ENCODE measurements at places on chromosomes 4 and X.

DNA sequence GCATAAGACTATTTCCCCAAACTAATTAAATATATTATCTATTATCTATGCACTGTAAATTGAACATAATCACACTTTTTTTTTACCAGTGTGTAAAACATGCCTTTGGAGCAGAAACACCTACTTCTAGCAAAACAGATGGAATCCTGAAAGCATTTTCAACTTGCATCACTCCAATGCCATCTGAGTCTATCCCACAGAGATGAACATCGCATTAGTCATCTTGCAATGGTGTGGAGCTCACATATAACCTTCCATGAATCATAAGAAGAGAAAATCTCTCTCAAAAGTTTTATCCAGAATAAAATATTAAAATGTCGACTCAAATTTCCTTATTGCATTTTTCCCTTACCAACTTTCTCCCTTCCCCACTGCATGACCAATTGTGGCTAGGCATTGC, 406.7 kb upstream of the ACTRT1 start:
- no peak for DNase-seq

DNA sequence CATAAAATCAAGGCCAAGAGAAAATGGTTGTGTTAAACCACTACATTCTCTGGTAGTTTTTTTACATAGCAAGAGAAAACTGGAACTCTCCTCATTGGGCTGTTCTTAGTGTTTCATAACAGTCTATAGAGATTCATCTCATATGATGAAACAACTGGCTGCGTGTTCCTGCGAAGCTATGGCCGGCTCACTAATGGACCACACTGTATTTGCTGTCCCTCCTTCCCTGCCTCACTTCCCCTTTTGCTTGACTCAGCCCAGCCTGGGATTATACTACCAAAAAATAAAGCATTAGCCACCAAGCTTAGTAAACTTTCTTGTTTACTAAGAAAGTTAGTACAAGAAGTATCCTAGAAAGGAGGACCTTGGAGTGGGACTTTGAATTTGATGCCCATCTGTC, 31.6 kb upstream of the LSM6 start:
- DNase-seq, result no peak

GRCh38 chr4:186554914-186555827, at the start of gene MTNR1A:
TSS of gene MTNR1A (minus strand) at chr4:186555567. CDS start at chr4:186555365, 202 bp downstream.
- no peak for DNase-seq

DNA sequence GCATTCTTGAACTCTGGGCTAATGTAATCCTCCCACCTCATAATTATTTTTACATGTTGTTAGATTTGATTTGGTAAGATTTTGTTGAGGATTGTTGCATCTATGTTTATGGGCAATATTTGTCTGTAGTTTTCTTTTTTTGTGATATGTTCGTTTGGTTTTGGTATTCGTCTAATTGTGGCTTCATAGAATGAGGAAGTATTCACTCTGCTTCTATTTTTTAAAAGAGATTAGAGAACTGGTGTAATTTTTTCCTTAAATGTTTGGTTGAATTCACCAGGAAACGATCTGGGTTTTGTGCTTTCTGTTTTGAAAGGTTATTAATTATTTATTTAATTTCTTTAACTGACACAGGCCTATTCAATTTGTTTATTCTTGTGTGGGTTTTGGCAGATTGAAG, 161.2 kb upstream of the NUDT6 start:
- DNase-seq, result no peak

DNA sequence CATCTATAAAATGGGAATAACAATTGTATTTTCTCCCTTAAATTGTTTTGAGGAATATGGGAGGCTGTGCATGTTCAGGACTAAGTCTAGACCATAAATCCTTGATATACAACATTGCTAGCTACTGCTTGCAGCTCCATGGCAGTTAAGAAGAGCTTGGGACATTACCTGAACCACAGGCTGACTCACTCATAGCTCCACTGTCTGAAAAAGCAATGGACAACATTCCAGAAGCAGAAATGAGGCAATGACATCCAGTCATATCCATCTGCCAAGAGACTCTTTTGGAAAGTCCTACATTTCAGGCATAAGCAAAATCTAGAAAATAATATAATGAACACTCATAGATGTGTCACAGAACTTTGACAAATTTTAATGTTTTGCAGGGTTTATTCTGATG, 167.3 kb upstream of the LEF1 start:
- no peak for DNase-seq

DNA sequence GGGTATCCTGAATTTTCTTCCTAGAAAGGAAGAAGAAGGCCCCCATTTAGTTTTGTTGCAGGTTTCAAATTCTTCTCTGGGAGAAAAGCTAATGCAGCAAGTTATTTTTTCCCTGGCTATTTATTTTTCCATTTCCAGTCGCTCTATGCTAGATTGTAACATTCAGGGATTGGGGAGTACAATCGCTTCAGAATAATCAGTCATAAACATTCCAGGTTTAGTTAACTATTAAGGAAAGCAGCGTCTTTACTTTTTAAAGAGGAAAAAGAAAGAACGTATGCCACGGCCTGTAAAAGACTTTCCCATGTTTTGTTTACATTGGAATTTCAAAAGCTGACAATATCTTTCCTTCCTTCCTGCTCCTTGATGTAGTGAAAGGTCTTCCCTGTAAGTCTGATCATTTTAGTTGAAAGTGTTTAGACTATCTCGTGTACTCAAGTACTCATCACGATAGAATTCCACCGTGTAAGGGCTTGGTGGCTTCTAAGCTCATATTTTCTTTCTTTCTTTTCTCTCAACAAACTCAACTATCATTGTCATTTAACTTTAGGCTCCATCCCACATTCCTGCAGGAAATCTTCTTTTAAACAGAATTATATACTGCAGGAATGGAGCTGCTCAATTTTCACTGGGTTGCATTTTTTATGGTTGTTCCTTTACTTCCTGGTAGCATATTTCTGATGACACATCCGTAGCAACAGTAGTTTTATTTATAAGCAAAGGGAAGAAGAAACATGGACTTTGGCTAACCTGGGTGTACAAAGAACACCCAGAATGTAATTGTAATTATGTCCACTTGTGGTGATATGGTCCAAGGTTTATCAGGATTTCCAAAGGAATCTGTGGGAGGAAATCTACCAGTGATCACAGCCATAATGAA, 213.1 kb upstream of the FAT1 start:
- DNase-seq, result no peak

- DNase-seq, result no peak
Measured at GRCh38 chr4:179663641-179664429, 2221.6 kb upstream of the AGA start.

DNA sequence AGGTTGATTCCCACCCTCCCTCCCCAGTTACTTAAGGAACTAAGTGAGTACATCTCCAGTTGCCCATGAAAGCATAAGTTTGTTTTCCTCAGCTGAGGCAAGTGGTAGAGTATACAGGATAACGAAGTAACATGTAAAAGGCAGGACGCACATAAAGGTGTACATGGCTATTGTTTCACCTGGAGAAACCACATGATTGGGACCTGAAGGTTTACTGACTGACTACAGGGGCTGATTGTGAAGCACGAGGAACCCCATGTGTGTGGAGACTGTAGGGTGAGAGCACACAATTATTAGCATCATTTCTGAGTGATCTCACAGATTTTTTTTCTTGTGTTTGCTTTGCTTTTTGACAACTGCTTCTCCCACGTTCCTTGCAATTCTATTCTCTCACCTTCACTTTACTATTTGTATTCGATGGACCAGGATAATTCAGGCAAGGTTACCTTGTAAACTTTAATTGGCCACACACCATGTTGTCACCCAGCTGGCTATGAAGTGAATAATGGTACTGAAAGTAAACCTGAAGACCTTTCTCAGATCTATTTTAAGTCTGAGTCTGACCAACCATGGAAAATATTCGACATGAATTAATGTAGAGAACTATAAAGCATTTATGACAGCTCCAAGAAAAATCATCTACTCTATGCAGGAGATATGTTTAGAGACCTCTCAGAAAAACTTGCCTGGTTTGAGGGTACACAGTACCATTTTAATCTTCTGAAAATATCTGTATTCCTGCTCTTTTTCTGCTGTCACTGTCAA, 102.5 kb upstream of the MYOZ2 start:
- no peak for DNase-seq

DNA sequence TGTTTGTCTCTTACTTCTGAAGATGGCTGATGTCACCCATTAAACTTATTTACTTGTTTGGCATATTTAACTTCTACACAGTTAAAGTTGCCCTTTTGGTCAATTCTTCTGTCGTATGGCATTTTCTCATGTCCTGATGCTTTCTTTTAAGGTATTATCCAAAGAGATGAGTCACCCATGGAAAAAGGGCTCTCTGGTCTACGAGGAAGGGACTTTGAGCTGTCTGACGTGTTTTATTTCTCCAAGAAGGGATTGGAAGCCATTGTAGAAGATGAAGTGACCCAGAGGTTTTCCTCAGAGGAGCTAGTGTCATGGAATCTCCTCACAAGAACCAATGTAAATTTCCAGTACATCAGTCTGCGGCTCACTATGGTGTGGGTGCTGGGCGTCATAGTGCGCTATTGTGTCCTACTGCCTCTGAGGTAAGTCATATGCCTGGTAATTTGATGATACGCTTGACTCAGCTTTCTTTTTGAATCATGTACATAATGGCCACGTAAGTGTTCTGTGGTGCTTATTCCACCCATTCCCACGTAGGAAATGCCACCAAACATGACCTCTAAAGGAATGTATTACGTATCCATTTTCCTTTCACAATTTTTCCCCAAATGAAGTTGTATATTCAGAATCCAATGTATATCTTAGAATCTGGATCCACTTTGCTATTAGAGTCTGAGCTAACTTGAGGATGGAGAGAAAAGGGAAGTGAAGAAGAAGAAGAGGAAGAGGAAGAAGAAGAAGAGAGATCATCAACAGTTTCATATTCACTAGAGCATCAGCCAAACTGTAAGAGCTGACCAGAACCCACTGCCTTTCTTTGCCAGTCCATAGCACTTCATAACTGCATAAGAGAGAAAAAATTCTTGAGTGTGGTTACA, 45.7 kb downstream of the GPAT3 start:
- DNase-seq, result no peak

- no peak for DNase-seq
Measured at GRCh38 chr4:5021546-5021945, 2.3 kb upstream of the CYTL1 start.

GRCh38 chrX:74422576-74423288, 1.4 kb downstream of the SLC16A2 start:
- peak; percentile 10 for DNase-seq

DNA sequence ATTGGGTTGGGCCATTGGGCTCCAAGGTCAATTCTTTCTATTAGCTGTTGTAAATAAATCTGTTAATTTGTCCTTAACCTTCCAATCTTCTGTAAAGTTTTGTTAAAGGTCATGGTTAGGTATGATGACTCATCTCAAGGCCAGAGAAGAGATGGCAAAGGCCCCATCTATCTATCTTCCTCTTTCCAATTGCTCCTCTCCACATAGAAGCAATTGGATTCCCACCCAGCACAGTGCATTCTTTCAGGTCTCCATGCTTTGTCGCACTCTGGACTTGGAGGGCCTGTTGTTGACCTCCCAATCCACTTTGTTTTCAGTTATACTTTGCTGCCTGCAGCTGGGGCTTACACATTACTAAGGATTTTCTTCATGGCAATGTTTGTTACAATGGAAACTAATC, 118.5 kb downstream of the MFAP3L start:
- no peak for DNase-seq

DNA sequence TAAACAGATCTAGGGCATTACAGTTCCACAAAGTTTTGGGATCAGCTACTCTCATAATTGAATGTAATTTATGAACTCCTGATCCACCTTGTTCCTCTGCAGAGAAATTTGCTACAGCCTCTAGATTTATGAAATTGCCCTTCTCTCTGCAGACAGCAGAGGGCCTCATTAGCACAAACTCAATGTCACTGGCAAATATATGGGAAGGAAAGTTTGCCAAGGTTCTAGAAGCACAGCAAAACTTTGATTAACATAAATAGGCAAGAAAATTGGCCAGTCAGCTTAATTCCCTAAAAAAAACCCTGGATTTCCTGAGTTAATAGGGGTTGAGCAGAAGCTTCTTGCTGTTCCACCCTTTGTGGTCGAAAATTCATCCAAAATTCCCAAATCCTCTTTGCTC, 31.5 kb downstream of the PRPS1 start:
- no peak for DNase-seq
